CD8-positive, alpha-beta T cell (primary cell): ENCODE measurements at places on chromosomes 16 and 17. TPM values are rescaled to one million over a fixed set of nuclear protein-coding genes. Genes with fewer than 3 reads are reported as not detected.

SLC35G6 gene
- total RNA-seq: not detected

SLC5A11 gene
- 1.3 TPM for total RNA-seq

SSH2 gene
- 78.5 TPM for total RNA-seq

KCNG4 gene
- total RNA-seq: not detected
